ENCODE measurements at places on chromosomes 2 and 18.

DNA sequence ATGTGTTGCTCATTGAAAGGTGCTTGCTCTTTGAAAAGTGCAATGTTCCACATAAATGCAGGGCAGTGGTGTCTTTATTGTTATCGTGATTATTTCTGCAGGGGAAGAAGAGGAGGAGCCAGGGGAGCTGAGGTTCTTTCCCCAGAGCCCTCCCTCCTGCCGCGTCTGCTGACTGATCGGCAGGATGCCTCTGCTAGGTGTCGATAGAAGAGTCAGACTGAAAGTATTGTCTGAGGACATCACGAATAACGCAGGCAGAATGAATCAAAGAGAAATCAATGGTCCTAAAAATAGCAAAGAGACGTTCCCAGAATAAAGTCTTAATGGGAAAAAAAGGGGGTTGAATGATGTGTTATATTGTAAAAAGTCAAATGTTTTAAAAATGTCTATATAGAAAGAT lies 47.4 kb upstream of the SIX3 start:
- DNase-seq = no peak

GRCh38 chr2:51472300-51472699 lies 440.4 kb upstream of the NRXN1 start:
- DNase-seq = no peak

DNA sequence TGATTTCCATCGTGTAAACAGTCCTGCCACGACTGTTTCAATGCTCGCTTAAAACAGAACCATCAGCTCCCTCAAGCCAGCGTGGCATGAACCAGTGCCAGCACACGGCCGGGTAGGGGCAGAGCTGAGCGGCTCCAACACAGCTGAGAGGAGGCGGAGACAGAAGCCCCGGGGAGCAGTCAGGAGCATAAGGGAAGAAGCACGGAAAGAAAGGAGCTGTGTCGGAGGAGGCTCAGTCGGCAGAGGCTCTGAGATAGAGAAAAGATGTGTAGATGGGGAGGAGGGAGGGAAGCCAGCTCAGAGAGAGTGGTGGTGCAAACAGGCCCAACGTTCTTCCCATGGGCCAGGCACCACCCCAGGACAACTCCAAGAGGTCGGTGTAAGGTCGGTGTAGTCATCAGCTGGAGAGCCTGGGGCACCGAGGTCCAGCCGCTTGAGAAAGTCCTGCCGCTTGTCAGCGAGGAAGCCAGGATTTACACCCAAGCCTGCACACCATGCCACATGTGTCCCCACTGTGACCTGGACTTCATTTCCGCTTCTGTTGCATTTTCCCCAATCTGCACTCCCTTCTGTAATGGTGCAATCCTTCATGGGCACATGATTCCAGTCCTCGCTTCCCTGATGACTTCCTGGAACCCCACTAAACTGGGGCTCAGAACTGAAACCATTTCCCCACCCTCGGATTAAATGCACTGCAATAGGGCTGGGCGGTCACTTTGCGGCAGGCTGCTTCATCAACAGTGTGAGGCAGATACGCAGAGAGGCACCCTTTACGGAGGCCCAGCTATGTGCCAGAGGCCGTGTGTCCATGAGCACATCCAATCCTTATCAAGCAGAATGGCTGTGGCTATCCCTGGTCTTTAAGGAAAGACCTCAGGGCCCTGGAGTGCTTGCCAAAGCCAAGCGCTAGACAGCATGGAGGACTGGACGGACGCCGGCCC lies 43.5 kb downstream of the CYP27C1 start:
- DNase-seq = no peak

- DNase-seq = no peak
These were observed 193.3 kb upstream of the AGAP1 start for GRCh38 chr2:235300368-235301201.

- DNase-seq = peak; percentile 64
These were observed 19.4 kb downstream of the THAP4 start for GRCh38 chr2:241617431-241618154.

DNA sequence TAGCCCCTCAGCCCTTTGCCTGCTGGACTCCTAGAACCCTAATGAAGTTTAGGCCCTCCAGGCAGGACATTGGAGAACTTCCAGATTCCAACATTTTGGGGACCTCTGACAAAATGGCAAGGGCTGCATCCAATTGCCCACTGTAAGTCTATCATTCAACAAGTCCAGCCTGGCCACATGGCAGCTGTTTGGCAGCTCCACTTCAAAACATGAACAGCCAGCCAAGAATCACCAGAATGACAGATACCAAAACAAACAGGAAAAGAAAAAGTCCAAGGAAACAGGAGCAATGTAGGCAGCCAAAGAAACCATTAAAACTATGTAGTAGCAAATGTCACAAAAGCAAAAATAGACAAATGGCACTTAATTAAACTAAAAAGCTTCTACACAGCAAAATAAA lies 25.5 kb downstream of the SLC4A5 start:
- no peak for DNase-seq

DNA sequence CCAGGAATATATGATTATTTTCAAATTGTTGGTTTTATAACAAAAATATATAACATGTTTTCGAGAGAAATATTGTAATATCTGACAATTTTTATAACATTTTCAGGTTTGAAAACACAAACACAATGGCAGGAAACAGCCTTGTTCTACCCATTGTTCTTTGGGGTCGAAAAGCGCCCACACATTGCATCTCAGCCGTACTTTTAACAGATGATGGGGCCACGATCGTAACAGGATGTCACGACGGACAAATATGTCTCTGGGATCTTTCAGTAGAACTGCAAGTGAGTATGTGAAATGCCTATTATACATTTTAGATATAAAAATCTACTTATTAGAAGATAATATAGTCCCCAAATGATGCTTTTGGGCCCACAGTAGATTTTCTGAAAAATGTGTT lies 21.2 kb downstream of the WDR7 start:
- DNase-seq = no peak

Measured in CD4-positive, alpha-beta T cell treated with Interleukin-4 for 4 hours (primary cell).